ENCODE measurements at places on chromosomes 2 and 18.

- DNase-seq: peak; percentile 77
These were observed 173.0 kb upstream of the ALKAL2 start for GRCh38 chr2:460861-461260.

- DNase-seq: no peak
These were observed 26.9 kb downstream of the COL4A3 start for GRCh38 chr2:227191367-227191766.

- DNase-seq: peak; percentile 51
These were observed 2.4 kb downstream of the SMCHD1 start for GRCh38 chr18:2657788-2658458.

- DNase-seq: no peak
These were observed 1.5 kb upstream of the SPTBN1 start for GRCh38 chr2:54454548-54455130.

GRCh38 chr18:52387175-52387574, 47.2 kb downstream of the DCC start:
- DNase-seq: no peak

DNA sequence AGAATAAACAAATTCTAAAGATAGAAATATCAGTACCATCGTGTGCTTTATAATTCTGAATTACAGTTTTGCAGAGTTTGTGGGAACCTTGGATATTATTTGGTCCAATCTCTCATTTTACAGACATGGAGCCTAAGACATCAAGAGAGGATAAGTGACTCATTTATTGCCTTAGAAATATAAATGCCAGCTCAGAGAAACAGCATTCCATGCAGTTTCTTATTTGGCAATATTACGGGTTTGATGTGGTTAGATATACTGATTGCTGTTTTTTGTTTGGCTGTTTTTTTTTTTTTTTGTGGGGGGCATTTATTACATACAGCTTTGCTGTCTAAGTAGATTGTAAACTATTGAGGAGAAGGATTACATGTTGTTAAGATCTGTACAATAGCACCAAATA, 1241.1 kb upstream of the LRRTM1 start:
- DNase-seq: no peak

GRCh38 chr2:208466920-208467298, 60.3 kb downstream of the PTH2R start:
- DNase-seq: no peak

GRCh38 chr2:224796695-224797305, 80.6 kb upstream of the CCDC195 start:
- DNase-seq: no peak

GRCh38 chr2:71503837-71504236, 50.5 kb downstream of the DYSF start:
- no peak for DNase-seq

DNA sequence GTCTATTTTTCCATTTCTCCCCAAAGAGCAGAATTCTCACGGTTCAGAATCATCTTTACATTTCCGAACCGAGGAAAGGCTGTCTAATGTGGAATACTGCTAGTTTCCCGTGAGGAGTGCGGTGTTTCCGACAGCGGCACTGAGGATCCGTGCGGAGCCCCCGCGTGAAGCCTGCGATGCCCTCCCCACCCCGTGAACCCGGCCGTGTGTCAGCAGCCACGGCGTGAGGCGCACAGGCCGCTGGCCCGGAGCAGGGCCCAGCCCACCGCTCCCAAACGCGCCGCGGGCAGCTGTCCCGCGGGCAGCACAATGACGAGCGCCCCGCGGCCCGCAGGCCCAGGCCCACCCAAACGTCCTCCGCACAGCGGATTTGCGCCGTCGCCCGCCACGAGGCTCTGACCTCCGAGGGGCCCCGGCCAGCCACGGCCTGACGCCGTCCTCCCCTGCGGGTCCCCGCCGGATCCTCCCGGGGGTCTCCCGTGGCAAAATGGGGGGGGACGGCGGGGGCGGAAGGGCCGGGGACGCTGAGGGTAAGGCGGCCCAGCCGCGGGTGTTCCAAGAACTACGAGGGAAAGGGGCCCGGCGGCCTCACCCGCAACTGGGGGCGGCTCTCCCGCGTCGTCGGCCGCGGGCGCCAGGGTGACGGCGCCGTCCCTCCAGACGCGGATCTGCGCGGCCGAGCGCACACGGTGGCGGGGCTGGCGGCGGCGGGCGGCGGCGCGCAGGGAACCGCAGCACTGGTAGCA, 796 bp downstream of the SPIRE1 start:
- no peak for DNase-seq

- no peak for DNase-seq
These were observed 215.5 kb downstream of the ETAA1 start for GRCh38 chr2:67612576-67613042.

GRCh38 chr2:215171151-215171550, 32.7 kb upstream of the ABCA12 start:
- peak; percentile 26 for DNase-seq

GRCh38 chr18:56490942-56491341, 147.4 kb downstream of the TXNL1 start:
- DNase-seq: no peak

GRCh38 chr2:127175041-127175721, 44.9 kb downstream of the CYP27C1 start:
- DNase-seq: no peak

GRCh38 chr2:14756981-14757657, 124.6 kb downstream of the LRATD1 start:
- no peak for DNase-seq

- DNase-seq: no peak
These were observed 755.7 kb upstream of the SLC8A1 start for GRCh38 chr2:41207578-41207977.

Measured in CD4-positive, alpha-beta T cell treated with Interleukin-17A for 1 hour (primary cell).